ENCODE measurements at places on chromosomes 1 and 21. TPM values are rescaled to one million over a fixed set of nuclear protein-coding genes. Genes with fewer than 3 reads are reported as not detected.

Gene CD164L2
- total RNA-seq: not detected

DNA sequence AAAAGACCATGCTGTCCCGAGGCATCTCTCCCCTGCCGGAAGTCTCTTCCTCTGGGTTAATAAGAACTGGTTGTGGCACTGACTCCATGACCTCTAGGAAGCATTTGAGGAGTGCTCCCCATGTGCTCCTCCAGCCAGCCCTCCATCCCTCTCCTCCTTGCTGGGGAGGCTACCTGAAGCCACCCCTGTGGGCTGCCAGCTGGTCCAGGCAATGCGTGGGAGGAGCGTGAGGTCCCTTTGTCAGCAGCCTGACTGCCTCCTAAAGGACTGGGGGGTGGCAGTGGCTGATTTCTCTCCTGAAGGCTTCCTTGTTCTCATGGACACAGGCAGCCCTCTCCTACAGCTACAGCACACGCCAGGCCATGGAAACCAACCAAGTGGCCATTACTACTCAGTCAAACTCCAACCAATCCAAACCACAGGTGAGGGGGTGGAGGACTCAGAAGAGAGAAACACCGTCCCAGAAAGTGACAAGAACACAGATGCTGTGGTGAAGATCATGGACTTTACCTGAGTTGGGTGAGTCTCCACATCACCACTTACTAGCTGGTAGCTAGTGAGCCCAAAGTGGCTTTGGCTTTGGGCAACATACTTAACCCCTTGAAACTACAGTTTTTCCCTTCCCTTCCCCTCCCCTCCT, 35.2 kb downstream of the NENF start:
- no peak for DNase-seq

- no peak for DNase-seq
Observed at GRCh38 chr1:15452866-15453571, 3.5 kb upstream of the CELA2A start.

DNA sequence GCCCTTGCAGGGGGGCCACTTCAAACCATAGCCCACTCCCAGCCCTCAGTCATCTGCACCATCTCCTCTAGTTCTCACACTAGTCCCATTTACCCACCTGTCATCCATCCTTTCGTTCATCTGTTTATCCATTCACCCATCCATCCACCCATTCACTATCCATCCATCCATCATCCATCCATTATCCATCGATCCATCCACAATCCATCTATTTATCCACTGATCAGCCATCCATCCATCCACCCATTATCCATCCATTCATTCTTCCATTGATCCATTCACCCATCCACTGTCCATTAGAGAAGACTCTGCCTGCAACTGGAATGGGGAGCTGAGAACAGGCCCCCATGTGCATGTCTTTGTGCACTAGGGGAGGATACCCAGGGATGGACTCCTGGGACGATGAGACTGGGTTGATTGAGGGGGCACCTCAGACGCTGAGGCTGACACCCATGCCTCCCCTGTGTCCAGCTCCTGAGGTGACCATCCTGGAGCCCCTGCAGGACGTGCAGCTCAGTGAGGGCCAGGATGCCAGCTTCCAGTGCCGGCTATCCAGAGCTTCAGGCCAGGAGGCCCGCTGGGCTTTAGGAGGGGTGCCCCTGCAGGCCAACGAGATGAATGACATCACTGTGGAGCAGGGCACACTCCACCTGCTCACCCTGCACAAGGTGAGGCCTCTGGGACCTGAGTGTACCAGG, 97.9 kb downstream of the TRIM11 start:
- no peak for DNase-seq

Gene FCRL2
- total RNA-seq: not detected

DNA sequence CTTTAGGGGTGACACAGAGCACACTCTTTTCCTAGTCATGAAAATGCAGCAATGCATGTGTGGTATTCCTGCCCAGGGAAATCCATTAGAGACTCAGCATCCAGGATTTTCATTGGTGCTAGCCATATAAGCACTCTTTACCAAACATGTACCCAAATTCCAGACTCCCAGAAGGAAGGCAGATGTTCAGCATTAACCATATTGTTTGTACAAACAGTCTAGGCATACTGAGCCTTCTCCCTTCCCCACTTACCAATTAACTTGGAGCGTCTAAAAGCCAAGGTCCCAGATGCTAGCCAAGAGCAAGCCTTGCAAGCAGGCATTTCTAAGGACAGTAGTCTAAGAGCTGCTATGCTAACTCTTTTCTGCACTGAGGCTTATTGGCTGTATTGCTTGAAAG, 27.9 kb downstream of the ZBED6 start:
- no peak for DNase-seq
